Activated CD4-positive, alpha-beta T cell treated with anti-CD3 and anti-CD28 coated beads, Interleukin-2, amount 50 U/mL, for 24 hours (primary cell): ENCODE measurements at places on chromosomes 2 and 18.
A peak's percentile ranks its signal among the peaks of the same experiment; 100 is the strongest.

GRCh38 chr2:201924453-201924852, 109.2 kb upstream of the FZD7 start:
- DNase-seq: no peak

GRCh38 chr2:85767803-85768665, 14.2 kb downstream of the ATOH8 start:
- DNase-seq: no peak

DNA sequence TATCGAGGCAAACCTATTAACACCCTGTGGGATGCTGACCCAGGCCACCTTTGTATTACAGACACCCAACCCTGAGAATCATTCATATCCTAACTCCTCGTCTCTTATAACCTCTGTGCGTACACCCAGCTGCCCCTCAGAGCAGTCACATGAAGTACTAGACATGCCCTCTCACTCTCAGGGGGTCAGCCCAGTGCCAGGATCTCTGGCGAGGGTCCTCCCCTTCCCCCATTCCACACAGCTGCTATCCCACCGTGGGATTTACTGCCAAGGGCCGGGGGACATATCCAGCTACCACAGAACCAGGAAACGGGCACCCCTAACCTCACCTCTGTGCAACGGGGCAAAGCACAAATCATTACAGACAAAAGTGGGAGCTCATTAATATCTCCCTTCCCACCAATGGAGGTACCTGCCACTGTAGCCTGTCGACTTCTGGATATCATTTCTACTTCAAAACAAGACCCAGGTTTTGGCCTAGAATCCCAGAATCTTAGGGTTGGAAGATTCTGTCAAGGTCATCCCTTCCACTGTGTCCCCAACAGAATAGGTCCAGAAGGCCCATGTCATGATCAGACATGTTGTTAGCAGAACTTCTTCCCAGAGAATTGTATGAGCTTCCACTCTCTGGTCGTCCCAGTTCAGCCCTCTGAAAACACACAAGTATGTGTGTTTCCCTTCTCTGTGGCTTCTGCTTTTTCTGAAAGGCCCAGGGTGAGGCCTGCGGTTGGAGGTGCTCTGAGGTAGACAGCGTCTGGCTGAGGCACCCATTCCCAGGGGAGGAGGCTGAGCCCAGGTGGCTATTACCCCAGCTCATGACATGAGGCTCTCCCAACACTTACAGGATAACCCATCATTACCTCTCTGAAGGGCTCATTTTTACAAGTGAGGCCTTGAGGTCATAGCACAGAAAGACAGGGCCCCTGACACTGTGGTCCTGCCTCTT, 1.7 kb downstream of the TMBIM1 start:
- DNase-seq: no peak

- no peak for DNase-seq
Measured at GRCh38 chr2:207337234-207338219, 171.8 kb upstream of the KLF7 start.

DNA sequence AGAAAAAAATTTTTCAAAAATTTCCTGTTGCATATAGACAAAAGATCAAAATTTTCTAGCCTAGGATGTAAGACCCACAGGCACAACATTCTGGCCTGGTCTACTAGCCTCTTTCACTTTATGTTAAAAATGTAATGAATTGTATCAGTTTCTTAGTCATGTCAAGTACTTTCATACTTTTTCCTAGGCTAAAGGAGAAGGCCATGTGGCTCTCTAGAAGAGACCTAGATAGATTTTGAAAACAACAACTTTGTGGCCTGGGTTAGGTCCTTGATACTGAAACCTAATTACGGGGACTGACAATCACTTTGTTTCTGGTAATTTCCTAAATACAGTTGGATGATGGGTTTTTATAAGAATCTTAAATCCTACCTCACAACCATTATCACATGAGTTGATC, 74.8 kb upstream of the FSIP2 start:
- no peak for DNase-seq

GRCh38 chr2:2219984-2220383, 111.1 kb downstream of the MYT1L start:
- DNase-seq: no peak

- no peak for DNase-seq
Measured at GRCh38 chr2:30971231-30972025, 164.2 kb upstream of the CAPN13 start.

- DNase-seq: no peak
Measured at GRCh38 chr2:241772063-241772499, 4.5 kb upstream of the GAL3ST2 start.

DNA sequence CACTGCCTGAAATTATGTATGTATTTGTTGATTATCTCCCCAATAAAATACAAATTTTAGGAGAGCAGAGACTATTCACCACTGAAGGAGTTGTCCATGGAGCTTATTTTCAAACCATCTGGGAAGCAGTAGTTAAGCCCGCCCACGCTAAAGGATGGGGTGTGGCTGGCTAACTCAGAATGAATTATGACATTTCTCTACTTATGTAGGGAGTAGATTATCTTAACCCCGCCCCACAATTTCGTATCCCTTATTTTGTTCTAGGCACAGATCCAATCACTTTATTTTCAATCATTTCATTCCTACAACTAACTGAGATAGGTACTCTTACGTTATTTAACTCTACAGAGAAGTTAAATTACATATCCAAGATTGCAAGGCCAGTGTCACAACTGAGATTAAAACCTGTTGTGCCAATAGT, 1.4 kb upstream of the LAPTM4A start:
- no peak for DNase-seq

DNA sequence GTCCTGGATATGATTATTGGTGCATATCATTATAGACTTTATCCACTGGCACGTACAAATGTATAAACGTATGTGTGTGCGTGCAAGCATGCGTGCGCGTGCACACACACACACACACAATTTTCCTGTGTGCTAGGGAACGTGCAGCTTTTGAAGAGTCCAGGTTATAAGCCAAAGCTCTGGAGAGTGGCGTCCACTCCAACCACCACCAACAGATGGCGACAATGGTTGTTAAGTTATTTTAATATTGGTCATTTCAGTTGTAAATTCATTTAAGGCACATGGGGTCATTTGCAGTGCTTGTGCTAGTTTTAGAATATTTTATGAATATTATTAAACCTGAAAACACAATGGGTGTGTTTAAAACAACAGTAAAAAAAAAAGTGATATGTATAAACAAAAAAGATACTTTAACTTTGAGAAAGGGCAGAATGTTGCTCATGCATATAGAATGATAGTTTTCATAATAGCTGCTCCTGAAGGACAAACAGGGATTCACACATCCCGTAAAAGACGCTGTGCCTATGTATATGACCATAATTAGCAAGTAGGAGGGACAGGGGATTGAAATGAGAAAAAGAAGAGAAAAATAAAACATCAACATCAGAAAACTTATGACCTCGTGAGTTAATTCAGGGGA, 124.2 kb upstream of the ITGB6 start:
- DNase-seq: peak; percentile 27

- DNase-seq: no peak
Measured at GRCh38 chr2:33304032-33304864, 172.2 kb upstream of the RASGRP3 start.

DNA sequence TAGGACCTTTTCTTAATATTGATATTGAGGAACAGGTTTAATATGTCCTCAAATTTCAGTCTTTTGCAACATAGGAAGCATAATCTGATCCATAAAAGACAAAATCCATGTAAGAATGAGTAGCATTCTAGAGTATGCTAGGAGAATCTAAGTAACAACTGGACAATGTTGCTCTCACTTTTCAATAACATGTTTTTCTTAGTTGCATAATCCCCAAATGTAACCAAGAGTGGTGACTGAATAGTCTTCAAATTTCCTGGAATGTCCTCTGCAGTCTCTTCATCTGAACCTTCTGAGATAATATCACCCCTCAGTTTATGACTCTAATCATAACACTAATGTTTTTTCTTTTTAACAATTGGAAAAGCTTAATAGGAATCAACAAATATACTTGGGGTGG, 110.0 kb upstream of the ZEB2 start:
- DNase-seq: no peak

- DNase-seq: no peak
Measured at GRCh38 chr2:219671279-219671678, 43.8 kb downstream of the SLC4A3 start.

DNA sequence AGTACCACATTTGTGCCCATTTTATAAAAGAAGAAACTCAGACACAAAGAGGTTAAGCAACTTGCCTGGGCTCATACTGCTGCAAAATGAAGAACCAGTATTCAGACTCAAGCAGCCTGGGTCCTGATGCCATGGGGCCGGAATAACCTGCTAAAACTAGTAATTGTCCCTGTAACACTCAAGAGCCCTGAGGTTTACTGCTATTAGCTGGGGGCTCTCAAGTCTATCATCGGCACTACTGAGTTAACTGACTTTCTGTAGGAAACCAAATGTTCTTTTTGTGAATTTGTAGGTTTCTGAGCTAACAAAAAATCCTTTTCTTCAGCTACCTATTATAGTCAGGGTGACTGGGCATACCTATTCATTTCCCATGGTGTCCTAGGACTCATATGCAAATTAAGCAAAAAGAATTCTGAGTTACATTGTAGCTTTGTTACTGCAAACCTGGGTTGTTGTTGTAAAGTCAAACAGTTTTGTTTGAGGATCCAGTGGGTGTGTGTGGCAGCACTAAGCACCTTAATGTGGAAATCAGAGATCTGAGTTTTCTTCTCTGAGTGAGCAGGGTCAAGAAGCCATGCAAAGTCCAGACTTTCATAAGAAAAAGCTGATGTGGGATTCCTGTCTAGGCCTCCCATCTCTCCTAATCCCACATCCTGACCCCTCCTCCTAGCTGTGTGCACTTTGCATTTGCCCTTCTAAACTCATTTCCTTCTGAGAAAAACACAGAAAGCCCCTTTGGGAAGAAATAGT, 72.4 kb upstream of the TNP1 start:
- no peak for DNase-seq
